Small intestine (tissue), 16 donors: ENCODE measurements at places on chromosomes 12 and 14.

- peak; percentile 61 for DNase-seq
Measured at GRCh38 chr12:32070370-32070769, 36.3 kb upstream of the BICD1 start.

- DNase-seq, result no peak
Measured at GRCh38 chr12:89299417-89299816, 52.9 kb downstream of the DUSP6 start.

GRCh38 chr14:105165761-105166485 lies 2.7 kb downstream of the JAG2 start:
- no peak for DNase-seq

GRCh38 chr14:62179367-62180018 lies 417.3 kb downstream of the SNAPC1 start:
- DNase-seq, result peak; percentile 66

DNA sequence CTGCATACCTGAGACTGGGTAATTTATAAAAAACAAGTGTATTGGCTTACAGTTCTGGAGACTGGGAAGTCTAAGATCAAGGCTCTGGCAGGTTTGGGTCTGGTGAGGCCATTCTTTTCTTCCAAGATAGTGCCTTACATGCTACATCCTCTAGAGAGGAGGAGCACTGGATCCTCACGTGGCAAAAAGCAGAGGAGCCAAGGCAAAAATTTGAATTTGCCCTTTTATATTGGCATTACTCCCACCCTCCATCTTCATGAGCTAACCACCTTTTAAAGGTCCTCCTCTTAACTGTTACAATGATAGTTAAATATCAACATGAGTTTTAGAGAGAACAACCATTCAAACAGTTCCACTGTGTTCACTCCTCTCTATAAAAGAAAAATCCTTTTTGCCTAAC lies 286.3 kb upstream of the SEL1L start:
- no peak for DNase-seq
